Anterior cingulate cortex (tissue), 58 donors: ENCODE measurements at places on chromosomes 7 and 10.

DNA sequence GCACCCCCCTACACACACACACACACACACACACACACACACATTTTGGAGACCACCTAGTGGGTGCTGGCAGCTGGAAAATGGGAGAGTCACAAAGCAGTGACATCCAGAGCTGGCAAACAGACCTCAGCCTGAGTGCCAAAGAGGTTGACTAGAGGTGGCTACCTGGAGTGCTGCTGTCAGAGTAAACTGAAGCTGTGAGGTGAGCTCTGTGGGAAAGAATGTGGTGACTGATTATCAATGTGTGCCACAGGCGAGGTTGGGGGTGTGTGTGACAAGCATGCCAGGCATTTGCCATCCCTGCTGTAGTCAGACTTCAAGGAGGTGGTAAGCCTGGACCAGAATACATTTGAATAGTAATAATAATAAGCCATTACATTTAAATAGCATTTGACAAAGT lies 120.6 kb downstream of the SLIT1 start:
- DNase-seq, result no peak

GRCh38 chr10:12491491-12491890 lies 142.1 kb downstream of the CAMK1D start:
- DNase-seq, result no peak

GRCh38 chr7:46542076-46542475 lies 621.0 kb upstream of the IGFBP3 start:
- no peak for DNase-seq

DNA sequence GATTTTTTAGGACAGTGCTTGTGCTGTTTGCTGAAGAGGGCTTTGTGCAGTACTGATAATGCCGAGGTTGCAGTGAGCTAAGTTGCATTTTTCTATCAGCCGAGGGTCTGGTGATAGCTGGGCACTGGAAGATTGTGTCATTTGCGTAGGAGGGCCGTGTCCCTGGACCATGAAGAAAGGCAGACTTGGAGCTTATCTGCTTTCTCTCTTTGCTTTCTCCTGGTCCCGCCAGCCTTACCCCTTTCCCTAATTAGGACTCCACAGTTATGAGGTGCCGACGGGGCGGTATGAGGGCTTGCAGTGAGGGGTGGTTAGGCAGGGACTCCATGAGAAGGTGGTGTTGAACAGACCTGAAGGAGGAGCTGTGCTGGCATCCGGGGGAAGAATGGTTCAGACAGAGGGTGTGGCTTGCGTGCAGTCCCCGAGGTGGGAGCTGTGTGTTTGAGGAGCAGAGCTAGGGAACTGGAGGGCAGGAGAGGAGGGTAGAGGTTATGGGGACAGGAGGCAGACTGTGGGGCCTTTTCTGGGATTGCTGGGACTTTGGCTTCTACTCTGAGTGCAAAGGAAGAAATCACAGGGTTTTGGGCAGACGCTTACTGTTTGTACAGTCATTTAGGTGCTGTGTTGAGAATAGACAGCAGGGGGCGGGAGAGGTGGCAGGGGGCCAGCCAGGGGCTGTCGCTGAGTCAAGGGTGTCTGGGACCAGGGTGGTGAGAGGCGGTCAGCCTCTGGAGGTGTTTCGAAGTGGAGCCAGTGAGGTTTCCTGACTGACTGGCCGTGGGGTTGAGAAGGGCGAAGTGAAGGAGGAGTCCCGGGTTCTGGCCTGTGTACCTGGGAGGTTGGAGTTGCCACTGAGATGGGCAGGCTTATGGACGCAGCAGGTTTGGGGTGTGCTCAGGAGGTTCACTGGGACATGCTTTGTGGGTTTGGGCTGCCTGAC lies 43.4 kb downstream of the PRF1 start:
- no peak for DNase-seq

DNA sequence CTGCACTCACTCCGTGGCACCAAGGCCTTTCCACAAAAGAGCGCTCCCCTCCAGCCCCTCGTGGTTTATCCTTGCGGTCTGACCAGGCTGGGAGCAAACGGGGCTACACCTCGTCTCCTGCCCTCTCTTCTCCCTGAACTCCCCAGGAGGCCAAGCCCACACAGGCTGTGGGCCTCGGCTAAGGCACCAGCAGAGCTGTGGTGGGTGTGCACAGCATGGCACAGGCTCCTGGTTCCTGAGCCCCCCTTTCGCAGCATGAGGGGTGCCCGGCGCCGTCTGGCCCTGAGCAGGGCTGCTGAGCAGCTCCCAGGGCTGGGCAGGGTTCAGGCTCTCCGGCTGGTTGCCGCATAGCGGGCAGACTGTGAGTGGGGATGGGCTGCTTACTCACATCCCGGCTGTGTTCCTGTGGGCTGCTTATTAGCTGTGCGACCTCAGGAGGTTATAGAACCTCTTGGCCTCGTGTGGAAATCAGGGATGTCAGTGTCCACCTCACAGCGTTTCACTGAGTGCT lies 90.4 kb downstream of the ZMIZ1 start:
- no peak for DNase-seq

GRCh38 chr7:157490465-157490912 lies 153.7 kb downstream of the DNAJB6 start:
- no peak for DNase-seq

DNA sequence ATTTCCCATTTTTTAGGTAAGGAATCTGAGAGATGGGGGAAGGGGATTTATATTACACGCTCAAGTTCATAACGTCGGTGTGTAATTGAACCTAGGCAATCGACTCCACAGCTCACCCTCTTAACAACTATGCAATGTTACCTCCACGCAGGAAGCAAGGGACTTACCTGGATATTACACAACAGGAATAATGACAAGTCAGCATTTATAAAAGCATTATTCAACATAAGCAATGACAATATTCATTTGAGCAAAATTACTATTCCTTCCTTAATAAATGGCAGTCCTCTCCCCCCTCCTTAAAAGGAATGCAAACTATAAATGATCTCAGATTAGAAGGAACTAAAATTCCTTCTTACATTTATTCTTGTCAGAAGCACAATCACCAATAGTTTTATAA lies 104.0 kb downstream of the PCLO start:
- no peak for DNase-seq

DNA sequence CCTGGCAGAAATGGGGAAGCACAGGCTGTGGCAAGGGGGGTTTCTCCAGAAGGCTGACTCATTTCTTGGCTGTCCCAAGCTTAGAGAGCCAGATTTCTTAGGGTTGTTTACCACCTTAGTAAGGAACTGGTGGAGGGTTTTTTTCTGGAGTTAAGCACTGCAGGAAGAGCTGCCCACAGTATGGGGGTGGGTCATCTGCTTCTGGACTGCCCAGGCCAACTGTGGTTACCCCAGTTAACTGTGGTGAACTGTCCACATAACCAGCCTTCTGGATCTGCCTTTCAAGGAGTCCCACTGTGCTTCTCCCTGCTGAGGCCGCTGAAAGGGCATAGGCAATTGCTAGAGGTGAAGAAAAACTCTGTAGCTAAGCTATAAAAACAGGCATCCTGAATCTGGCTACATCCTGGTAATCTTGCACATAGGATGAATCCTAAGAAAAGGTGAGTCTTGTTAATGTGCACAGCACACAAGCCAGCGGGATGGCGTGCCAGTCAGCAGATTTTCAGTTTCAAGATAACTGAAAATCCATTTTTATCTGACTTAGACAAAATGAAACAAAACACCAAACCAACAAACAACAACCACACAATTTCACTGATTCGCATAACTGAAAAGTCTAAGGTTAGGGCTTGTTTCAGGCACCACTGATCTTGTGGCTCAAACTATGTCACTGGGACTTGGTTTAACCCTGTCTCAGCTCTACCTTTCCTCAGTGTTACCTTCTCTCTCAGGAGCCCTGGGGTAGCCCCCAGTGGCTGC lies 21.6 kb upstream of the TSPAN33 start:
- no peak for DNase-seq

GRCh38 chr10:59508296-59508695 lies 145.9 kb upstream of the FAM13C start:
- no peak for DNase-seq

GRCh38 chr10:58969576-58969975 lies 206.9 kb upstream of the PHYHIPL start:
- no peak for DNase-seq

GRCh38 chr7:44801890-44802289 lies 5.4 kb downstream of the PPIA start:
- DNase-seq, result no peak

GRCh38 chr7:142808802-142809583 lies 38.2 kb downstream of the PRSS2 start:
- DNase-seq, result no peak

DNA sequence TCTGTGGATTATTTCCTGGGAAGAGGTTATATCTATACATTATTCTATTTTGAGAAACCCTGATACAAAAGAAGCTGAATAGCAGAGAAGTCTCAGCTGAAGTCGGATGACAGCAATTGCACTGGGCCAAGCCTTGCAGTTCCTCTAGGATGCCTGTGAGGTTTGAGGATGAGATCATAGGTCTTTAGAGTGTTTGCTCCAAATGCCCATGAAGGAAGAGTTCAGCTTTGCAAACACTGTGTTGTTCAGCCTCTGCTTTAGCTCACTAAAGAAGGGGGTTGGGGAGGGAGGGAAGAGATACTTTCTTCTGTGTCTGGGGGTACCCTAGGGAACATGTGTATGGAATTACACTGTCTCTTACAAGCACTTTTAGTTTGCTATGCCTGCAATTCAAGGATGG lies 282.5 kb upstream of the NRP1 start:
- no peak for DNase-seq

DNA sequence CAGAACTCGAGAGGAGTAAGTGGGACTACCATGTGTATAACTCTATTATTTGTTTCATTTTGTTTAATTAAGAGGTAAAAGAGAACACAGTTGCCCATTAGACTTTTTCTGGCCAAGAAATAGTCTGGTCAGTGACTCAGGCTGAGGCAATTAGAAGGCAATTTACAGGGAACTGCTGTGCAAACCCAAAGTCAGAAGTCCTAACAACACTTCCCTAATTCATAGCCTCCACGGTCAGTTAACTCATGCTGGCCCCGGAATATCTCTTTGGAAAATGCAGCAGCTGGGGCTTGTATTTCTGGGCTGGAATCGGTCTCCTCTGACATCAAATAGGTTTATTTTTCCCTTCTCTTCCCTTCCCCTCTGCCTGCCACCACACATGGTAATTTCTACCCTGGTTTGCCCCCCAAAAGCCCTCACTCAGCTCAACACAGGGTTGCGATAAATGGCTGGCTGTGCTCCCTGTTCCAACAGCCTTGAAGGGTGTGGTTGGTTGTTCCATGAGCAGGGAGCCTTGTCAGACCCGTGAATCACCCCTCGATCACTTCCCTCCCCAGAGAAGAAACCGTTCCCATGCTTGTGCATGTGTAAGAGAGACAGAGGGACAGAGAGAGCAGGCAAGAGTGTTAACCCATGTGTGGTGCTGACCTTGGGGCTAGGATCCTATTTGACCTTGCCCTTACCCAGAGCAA lies 5.3 kb downstream of the SH3PXD2A start:
- no peak for DNase-seq

DNA sequence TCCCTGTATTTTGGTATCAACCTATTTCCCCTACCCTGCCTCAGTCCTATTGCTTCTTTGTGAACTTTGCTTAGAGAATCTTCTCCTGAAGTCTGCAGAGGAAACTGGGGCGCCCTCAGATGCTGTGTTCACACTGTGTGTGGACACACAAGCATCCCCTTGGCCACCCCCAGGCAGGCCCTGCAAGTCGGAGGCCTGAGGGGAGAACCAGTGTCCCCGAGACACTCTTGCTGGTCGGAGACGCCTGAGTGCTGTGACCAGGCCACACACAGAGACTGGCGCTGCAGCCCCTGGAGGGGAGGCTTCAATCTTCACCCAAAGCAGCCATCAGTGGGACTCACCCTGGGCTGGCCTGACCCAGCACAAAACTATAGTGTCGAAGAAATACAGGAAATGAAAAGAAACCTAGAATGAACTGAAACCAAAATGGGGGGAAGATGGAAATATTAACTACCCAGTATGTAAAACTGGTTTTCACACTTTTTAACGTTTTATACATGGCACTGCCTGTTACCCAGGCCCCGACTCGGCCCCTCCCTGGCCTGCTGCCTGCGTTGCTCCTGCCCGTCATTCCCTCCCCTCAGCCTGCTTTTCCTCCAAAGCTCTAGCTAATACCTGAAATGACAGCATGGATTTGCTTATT lies 48.4 kb upstream of the FAM20C start:
- DNase-seq, result no peak

DNA sequence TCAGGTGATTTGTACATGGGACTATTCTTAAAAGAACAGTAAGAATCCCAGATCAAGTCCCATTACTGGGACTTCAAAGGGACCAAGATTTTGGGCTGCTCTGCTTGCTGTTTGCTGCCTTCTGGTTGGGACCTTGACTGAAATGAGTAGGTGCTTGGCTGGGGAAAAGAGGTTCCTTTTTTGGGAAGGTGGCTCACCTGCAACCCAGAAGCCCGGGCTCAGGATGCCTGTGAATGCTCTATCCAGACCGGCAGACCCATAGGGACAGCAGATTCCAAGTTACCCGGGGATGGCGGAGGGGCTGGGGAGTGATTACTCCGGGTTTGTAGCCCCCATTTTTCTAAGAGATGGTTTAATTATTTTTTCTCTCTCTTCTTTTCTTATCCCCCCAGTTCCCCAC lies 104.0 kb downstream of the CPXM2 start:
- no peak for DNase-seq

- DNase-seq, result no peak
Measured at GRCh38 chr7:4831723-4832495, 29.9 kb downstream of the PAPOLB start.

DNA sequence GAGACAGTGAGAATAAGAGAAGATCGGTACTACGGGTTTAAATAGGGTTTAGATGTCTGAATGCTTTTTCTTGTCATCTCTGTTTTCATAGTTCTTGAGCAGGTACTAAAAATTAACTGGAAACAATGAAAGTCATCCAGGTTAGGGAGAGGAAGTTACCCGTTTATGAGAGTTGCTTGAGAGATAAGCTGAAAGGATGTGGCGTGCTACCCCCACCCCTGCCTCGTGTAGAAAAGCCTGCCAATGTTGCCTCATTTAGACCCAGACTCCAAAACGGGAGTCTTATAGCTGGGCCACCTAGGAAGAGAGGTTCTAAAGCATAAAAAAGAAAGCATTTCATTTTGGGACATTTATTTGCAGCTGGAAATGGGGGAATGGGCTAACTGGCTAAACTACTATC lies 10.2 kb downstream of the AKR1C4 start:
- DNase-seq, result no peak

DNA sequence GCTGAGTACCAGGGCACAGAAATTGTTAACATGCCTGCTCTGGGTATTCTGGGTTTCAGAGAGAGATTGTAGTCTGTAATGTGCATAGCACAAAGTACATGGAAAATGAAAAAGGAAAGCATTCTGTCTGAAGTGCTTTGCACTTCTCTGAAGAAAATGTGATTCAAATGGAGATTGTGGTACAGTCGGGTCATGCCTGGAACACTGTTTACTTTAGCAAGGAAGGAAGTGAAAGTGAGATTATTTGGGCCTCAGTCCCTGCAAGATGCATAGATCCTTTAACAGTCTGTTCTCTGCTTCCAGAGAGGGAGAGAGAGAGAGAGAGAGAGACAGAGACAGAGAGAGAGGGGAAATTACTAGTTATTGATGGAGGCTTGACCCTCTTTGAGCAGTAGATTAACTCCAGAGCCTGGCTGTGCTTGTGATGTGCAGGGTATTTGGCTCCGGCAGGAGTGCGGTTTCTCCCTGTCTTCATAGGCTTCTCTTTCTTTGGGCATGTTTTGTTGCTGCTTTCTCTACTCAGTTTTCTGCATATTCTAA lies 5.4 kb downstream of the VWC2 start:
- DNase-seq, result no peak
